ENCODE measurements at places on chromosomes 4 and X.

GRCh38 chrX:13427441-13428052, 107.7 kb upstream of the ATXN3L start:
- no peak for DNase-seq

DNA sequence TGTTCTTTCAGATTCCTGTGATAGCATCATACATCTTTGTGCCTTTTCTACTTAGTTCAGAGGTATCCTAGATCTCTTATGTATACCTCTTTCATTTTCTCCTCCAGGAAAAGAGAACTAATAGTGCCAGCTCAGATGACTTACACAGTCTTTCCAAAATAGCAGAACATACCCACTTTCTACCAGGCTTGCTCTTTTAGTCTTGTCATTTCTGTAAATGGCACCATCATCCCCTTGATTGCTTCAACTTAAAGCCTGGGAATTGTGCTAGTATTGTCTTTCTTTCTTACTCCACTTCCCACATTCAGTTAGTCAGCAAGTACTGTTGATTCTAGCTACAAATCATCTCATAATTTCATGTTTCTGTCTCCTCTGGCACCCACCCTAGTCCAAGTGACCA, 5.1 kb downstream of the APEX2 start:
- DNase-seq = no peak

GRCh38 chrX:102063445-102064074, 61.9 kb upstream of the TCEAL2 start:
- no peak for DNase-seq

- no peak for DNase-seq
Observed at GRCh38 chr4:60657807-60658206, 542.3 kb upstream of the ADGRL3 start.

DNA sequence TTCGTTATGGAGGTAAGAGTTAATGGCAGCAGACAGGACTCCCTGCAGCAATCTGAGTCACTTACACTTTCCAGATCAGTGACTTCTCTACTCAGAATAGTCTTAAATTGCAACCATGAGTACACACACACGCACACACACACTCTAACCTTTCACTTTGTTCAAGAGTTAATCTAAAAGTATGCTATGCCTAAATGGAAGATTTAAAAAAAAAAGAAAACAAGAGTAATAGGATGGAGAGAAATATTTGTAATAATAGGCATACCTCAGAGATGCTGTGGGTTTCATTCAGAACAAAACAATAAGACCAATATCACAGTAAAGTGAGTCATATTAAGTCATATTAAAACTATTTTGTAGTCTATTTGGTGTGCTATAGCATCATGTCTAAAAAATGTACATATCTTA, 969.1 kb upstream of the PCDH10 start:
- no peak for DNase-seq

- no peak for DNase-seq
Observed at GRCh38 chr4:165175879-165176278, 31.5 kb upstream of the KLHL2 start.

- peak; percentile 83 for DNase-seq
Observed at GRCh38 chr4:145732895-145733880, 53.2 kb downstream of the C4orf51 start.

- no peak for DNase-seq
Observed at GRCh38 chr4:140174543-140174942, 20.6 kb upstream of the MAML3 start.

GRCh38 chr4:180350901-180351300, 1892.3 kb upstream of the TENM3 start:
- no peak for DNase-seq

DNA sequence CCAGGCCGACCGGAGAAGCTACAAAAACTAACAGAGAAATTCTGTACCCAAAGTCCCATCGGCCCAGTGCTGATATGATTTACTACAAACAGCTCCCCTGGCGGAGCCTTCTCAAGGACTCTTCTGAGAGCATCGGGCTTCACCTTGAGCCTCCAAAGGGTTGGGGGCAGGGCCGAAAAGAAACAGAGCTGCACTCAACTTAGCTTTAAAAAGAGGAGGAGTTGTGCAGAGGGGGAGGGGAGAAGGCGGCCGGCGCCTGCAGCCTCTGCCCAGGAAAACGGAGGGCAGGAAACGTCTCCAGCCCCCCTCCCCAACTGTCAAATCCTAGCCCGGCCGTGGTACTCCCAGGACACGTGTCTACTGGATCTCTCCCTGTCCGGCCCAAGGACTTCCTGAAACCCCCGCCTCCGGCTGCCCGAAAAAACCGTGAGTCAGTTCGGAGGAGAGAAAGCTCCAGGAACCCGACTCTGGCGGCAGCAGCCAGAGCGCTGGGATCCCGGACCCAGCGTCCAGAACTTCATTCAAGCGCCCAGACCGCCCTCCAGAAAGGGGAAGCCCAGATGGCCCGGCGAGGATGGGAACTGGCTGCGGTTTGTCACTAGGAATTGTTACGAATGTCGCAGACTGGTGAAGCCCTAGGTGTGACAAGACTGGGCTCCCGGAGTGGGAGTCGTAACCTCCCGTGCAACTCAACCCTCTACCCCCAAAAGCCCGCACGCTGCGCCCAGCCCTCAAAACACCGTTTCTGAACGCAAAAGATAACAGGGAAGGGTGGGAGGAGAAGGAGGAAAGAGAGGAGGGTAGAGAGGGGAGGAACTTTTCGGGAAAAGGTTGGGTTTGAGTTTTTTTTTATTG, 973 bp downstream of the ADAMTS3 start:
- DNase-seq = peak; percentile 19

DNA sequence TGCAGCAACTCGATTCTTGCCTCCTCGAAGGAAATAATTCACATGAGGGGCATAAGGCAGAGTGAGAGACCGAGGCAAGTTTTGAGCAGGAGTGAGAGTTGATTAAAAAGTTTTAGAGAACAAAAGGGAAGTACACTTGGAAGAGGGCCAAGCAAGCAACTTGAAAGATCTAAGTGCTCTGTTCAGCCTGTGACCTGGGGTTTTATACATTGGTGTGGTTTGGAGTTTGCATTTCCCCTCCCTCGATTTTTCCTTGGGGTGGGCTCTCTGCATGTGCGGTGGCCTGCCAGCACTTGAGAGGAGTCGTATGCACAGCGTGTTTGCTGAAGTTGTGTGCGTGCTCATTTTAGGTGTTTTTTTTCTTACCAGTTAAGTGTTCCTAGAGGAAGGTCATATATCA, 356.4 kb downstream of the KLHL4 start:
- DNase-seq = no peak

GRCh38 chr4:24801136-24801855, 5.9 kb downstream of the SOD3 start:
- no peak for DNase-seq

GRCh38 chr4:119683518-119683917, 54.9 kb upstream of the PDE5A start:
- no peak for DNase-seq

DNA sequence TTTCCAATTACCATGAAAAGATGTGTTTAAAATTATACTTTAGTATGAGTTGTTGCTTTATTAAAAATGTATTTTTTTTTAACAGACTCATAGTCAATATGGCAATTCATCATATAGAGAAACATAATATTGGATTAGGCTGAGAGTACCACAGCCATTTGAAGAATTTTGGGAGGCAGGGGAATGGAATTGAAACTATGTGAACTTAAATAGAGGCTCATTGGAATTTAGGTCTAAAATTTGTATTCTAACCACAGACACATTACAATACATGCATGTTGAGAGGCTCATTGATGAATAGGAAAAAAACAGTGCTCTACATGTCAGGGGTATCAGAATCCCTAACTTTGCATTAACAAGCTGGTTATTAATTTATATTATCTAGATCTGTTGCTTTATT, 269.6 kb downstream of the DKK2 start:
- DNase-seq = no peak

DNA sequence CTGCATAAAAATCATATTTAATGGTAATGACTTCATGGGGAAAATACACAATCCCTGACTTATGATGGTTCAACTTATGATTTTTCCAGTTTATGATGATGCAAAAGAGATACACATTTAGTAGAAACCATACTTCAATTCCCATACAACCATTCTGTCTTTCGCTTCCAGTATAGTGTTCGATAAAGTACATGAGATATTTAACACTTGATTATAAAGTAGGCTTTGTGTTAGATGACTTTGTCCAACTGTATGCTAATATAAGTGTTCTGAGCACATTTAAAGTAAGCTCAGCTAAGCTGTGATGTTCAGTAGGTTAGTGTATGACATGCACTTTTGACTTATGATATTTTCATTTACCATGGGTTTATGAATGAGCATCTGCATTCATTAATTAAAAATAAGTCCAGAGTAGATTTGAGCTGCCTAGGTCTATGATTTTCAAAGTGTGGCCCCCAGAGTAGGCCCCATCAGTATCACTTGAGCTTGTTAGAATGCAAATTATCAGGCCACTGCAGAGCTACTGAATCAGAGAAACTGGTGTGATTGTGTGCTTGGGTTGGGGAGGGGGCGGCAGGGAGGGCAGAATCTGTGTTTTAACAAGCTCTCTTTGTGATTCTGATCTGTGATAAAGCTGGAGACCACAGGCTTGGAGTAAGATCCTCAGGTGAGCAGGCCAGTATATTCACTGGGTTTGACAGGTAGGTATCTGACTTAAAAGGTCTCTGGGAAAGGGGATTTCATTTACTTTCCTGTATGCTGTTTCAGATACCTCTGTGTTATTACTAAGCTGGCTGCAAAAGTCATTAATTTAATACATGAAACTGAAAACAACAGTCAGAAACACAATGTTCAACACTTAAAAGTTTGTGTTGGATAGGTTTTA, 8.4 kb downstream of the ATP10D start:
- no peak for DNase-seq

GRCh38 chrX:11319806-11320520, 26.8 kb downstream of the AMELX start:
- no peak for DNase-seq

DNA sequence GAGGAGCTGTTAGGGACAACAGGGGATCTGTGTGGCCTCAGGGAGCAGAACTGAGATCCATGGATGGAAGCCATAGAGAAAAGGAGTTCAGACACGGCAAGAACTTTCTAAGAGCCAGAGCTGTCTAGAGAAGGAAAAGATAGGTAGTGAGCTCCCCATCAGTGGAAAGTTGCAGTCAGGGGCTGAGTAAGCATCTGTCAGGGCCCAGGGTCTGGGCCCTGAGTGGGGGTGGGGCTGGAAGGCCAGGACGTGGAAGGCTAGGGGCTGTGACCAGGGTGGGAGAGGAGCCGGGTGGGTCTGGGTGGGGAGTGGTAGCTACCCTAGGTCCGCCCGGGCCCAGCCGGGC, 324 bp upstream of the MSN start:
- no peak for DNase-seq

DNA sequence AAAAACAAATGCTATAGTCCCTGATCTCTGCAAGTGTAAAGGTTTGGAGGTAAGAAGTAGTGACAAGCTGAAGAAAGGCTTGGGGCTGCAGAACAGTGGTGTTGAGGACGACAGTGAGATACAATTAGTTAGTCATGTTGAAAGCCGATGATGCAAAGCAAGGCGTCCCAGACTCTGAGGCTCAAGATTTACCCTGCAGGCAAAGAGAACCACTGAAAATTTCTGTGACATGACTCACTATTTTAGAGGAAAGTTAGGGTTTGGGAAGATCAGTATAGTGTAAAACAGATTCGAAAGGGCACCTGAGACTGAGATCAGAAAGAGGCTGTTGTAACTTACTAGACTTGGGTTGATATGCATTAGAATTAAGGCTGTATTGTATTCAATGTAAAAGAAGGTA, 281.3 kb upstream of the FTHL17 start:
- DNase-seq = no peak

GRCh38 chr4:8709050-8709728, 116.6 kb downstream of the CPZ start:
- no peak for DNase-seq

GRCh38 chrX:85611926-85612325, 232.5 kb upstream of the POF1B start:
- no peak for DNase-seq

- peak; percentile 99 for DNase-seq
Observed at GRCh38 chr4:88284439-88285234, at the start of gene PPM1K. Gene PPM1K, minus strand, starts transcription at chr4:88284561. Its CDS starts 5,978 bp downstream, at chr4:88278583.

DNA sequence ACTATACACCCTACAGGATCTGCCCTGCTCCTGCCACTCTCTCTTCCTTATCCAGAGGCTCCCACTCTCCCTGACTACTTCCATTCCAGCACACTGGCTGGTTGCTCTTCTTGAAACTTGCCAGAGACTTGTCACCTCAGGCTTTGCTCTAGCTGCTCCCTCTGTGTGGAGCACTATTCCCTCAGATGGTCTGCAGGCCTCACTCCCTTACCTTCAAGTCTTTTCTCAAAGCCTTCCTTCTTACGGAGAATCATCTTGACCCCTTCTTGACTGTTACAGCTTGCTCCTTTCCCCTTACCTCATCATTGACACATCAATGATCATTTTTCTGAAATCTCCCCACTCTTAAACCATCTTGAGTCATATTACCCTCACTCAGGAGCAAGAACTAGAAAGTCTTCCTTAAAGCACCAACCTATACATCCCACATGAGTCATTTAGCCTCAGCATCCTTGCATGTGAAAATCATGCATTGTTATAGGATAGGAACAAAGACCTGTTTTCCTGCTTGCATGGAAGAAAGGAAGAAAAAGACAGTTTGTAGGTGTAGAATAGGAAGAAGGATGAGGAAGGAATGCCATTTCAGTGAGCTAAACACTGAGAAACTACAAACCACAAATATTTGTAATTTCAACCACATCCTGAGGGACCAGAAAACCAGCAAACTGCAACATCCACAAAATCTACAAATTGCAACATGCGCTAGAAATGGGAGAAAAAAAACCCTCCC, 55.7 kb downstream of the ANTXR2 start:
- no peak for DNase-seq

DNA sequence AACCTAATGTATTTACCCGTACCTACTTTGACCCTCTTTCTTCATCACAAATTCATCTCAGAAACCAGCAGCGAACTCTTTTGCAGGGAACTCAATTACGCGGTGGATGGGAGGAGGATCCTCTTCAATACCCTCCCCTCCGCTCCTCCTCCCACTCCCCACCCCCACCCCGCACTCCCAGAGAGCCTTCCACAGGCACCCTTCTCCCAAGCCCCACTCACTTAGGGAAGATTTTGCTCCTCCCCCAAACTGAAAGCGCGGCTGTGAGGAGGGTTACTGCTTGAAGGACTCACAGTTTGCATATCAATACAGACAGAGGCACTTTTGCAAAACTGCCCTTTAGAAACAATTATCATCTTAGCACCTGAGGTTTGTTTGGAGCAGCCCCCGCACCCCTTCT, 960 bp upstream of the IL1RAPL1 start:
- DNase-seq = no peak

DNA sequence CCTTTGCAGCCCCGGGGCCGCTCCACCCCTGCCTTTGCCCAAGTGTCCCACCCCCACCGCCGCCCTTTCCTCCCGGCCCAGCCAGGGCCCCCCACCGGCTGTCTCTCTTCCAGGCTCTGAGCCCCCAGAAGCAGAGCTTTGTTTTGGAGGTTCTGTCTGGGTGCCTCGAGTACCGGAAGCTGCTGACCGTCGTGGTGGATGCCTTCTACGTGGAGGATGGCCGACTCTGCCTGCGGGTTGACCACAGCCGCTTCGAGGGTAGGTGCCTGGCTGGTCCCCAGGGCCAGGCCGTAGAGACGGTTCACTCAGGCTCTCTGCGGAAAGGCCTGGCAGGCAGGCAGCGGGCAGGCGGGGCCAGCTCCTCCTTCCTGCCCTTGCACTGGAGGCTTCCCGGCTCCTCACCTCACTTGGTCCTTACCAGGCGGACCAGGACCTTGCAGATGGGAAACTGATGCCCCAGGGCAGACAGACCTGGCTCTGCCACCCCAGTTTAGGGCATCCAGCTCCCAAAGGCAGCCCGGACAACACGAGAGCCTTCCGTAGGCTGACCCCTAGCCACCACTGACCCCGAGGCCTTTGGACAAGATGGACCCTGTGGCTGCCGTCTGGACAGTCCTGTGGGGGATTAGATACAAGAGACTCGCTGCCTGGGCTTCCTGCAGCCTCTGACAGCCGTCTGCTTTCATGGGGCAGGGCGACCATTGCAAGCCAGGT, 18.2 kb downstream of the CFAP99 start:
- no peak for DNase-seq
